ENCODE measurements at places on chromosomes 3 and 15. TPM values are rescaled to one million over a fixed set of nuclear protein-coding genes. Genes with fewer than 3 reads are reported as not detected.

Gene TICRR
- 0.18 TPM for total RNA-seq

Gene EXD1
- total RNA-seq = not detected

Gene ITIH1
- 0.51 TPM for total RNA-seq

- H3K27me3 ChIP-seq = no peaks in the 10 kb centered on the region
- no peaks in the 10 kb centered on the region for H3K36me3 ChIP-seq
- H3K27ac ChIP-seq = no peak overlapping the region
- H3K4me1 ChIP-seq = no peaks in the 10 kb centered on the region
Observed at GRCh38 chr3:67288466-67289106, 290.5 kb downstream of the KBTBD8 start.

- H3K27ac ChIP-seq = no peak overlapping the region
- no peak for DNase-seq
- H3K4me1 ChIP-seq = no peaks in the 10 kb centered on the region
- H3K36me3 ChIP-seq = no peaks in the 10 kb centered on the region
Observed at GRCh38 chr3:37598808-37599581, 262.7 kb upstream of the CTDSPL start.

Gene WNT7A
- total RNA-seq = 0.31 TPM

GRCh38 chr3:186070996-186071395 is 37.9 kb downstream of the ETV5 start:
- no peaks in the 10 kb centered on the region for H3K4me1 ChIP-seq
- no peak overlapping the region for H3K27ac ChIP-seq
- no peak overlapping the region for H3K4me3 ChIP-seq
- no peaks in the 10 kb centered on the region for H3K27me3 ChIP-seq
- DNase-seq = no peak

Gene SQOR
- 23.7 TPM for total RNA-seq

GRCh38 chr15:39444735-39445470 is 136.0 kb upstream of the THBS1 start:
- H3K27me3 ChIP-seq = no peaks in the 10 kb centered on the region
- no peak for DNase-seq
- no peaks in the 10 kb centered on the region for H3K36me3 ChIP-seq
- H3K27ac ChIP-seq = no peak overlapping the region
- H3K4me1 ChIP-seq = peaks cover 3% of the 10 kb centered on the region
- H3K4me3 ChIP-seq = no peak overlapping the region

Gene SPTBN5
- 0.32 TPM for total RNA-seq

- H3K4me1 ChIP-seq = no peaks in the 10 kb centered on the region
- no peak for DNase-seq
- no peak overlapping the region for H3K27ac ChIP-seq
- no peak overlapping the region for H3K4me3 ChIP-seq
Observed at GRCh38 chr15:28023422-28023821, 75.7 kb downstream of the OCA2 start.

DNA sequence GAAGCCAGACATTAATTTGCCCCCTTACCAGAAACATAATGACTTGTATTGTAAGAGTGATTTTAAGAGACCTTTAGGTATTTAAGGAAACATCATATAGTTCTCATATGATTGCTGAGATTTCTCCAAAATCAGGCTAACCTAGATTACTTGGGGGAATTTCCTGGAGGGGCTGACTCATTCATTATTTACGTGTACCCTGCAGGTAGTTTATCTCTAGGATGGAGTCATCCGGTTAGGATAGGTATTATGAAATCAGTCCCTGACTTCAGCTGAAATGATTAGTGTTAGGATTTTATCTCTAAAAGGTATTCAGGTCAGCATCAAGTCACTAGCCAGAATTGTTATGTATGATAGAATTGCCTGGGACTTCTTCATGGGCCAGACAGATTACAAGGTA is 97.5 kb downstream of the TCF12 start:
- no peak overlapping the region for H3K27ac ChIP-seq
- H3K27me3 ChIP-seq = no peaks in the 10 kb centered on the region
- no peaks in the 10 kb centered on the region for H3K36me3 ChIP-seq
- H3K4me3 ChIP-seq = no peak overlapping the region

GRCh38 chr3:18087988-18088387 is 337.2 kb downstream of the SATB1 start:
- H3K36me3 ChIP-seq = no peaks in the 10 kb centered on the region
- H3K4me1 ChIP-seq = no peaks in the 10 kb centered on the region
- no peak overlapping the region for H3K4me3 ChIP-seq
- H3K27ac ChIP-seq = no peak overlapping the region

DNA sequence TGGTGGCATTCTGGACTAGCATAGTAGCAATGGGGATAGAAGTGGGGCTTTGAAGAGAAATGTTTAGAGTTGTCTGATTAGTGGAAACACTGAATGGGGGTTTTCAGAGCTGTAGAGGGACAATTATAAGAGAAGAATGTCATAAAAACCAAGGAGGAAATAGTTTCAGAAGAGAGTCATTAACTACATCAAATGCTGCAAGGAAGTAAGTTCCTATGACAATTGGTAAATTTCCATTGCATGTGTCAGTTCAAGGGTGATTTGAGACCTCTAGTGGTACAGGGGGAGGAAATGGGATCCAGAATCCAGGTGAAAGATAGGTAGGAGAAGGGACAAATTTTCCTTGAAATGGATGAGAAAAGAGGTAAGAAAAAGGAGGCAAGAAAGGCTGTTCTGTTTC is 68.3 kb upstream of the TBC1D5 start:
- DNase-seq = no peak
- no peaks in the 10 kb centered on the region for H3K36me3 ChIP-seq
- H3K27ac ChIP-seq = no peak overlapping the region
- H3K27me3 ChIP-seq = no peaks in the 10 kb centered on the region
- no peaks in the 10 kb centered on the region for H3K4me1 ChIP-seq

DNA sequence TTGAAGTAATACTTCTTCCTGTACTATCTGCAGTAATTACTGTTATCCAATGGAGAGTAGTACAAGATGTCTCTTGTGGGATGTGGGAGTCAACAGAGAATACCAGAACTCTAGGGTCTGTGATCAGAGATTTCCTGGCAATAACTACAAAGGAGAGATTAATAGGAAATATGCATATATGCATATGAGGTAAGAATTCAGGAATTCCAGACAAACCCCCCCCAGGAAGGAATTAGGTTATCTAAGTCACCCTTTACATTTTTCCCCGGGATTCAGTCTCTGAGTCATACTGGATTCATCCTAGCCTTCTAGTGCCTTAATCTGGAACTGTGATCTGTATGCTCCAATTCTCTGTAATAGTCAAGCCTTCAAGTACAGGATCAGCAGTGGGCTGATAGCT is 49.4 kb downstream of the GTF2E1 start:
- no peaks in the 10 kb centered on the region for H3K27me3 ChIP-seq
- DNase-seq = no peak
- H3K4me1 ChIP-seq = no peaks in the 10 kb centered on the region
- H3K27ac ChIP-seq = no peak overlapping the region
- H3K36me3 ChIP-seq = no peaks in the 10 kb centered on the region

- no peaks in the 10 kb centered on the region for H3K36me3 ChIP-seq
- H3K4me3 ChIP-seq = no peak overlapping the region
- H3K4me1 ChIP-seq = no peaks in the 10 kb centered on the region
- DNase-seq = no peak
- no peak overlapping the region for H3K27ac ChIP-seq
- H3K27me3 ChIP-seq = no peaks in the 10 kb centered on the region
Observed at GRCh38 chr3:150521463-150521862, 24.8 kb downstream of the SERP1 start.

DNA sequence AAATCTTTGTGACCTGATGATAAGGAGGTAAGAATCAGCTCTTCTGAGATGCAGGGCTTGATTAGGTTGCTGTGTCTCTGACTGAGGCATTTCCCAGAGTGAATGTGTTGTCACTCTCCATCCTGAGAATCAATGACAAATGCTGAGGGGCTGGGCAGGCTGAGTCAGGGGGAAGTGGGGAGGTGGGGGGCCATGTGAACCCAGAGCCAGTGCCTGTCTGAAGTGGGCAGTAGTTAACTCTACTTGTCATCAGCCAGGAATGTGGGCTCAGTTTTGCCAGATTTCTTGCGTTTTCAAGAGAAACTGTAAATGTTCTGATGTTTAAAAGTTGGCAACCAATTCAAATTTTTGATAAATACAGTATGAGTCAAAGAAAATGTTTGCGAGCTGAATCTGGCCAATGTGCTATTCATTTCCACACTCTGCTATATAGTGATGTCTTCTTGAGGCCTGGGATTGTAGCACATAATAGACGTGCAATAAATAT is 3.1 kb upstream of the BNC1 start:
- no peak for DNase-seq
- H3K36me3 ChIP-seq = no peaks in the 10 kb centered on the region
- H3K4me1 ChIP-seq = no peaks in the 10 kb centered on the region
- peaks cover 9% of the 10 kb centered on the region for H3K27me3 ChIP-seq
- no peak overlapping the region for H3K4me3 ChIP-seq

GRCh38 chr3:13839726-13840340 is 40.0 kb downstream of the WNT7A start:
- no peak overlapping the region for H3K27ac ChIP-seq
- DNase-seq = no peak
- H3K4me3 ChIP-seq = no peak overlapping the region

DNA sequence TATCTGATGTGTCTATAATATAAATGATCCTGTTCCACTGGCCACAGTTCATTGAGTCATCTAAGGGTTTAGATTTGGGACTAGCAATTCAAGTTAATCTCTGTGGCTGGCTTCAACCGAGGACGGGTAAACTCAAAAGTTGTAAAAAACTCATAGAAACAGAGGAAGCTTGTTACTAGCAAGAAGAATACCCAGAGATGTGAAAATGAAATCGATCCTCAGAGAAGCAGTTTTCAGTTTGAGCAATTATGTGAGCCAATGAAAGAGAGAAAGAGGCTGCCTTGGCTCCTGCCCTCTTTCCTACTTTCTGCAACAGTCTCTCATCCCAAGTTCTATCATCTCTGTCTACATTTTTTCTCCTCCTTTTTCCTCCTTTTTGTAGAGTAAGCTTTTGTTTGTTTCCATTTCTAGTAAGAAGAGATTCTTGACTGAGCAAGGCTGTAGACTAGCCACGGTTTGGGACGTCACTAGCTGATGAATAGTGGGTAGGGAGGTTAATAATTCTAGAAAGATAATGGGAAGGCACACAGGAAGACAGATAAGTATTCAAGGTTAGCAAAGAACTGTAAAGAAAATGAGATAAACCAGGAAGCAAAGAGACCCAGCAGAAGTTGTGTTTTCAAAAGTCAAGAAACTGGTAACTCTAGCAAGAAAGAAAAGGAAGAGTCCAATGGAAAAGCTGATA is 298.9 kb upstream of the NR2F2 start:
- H3K27ac ChIP-seq = no peak overlapping the region
- H3K27me3 ChIP-seq = no peaks in the 10 kb centered on the region
- H3K4me1 ChIP-seq = no peaks in the 10 kb centered on the region
- H3K36me3 ChIP-seq = no peaks in the 10 kb centered on the region
- no peak overlapping the region for H3K4me3 ChIP-seq

Gene CCDC80
- 74.6 TPM for total RNA-seq

Gene PRSS50
- total RNA-seq = 0.35 TPM

GRCh38 chr3:24128199-24129005 is 183.3 kb downstream of the NR1D2 start:
- no peaks in the 10 kb centered on the region for H3K4me1 ChIP-seq
- H3K4me3 ChIP-seq = no peak overlapping the region
- no peak overlapping the region for H3K27ac ChIP-seq
- peaks cover 5% of the 10 kb centered on the region for H3K36me3 ChIP-seq

Data from pancreas (tissue), 10 donors.